GM12865 (cell line): ENCODE measurements at places on chromosomes 13 and 19.

DNA sequence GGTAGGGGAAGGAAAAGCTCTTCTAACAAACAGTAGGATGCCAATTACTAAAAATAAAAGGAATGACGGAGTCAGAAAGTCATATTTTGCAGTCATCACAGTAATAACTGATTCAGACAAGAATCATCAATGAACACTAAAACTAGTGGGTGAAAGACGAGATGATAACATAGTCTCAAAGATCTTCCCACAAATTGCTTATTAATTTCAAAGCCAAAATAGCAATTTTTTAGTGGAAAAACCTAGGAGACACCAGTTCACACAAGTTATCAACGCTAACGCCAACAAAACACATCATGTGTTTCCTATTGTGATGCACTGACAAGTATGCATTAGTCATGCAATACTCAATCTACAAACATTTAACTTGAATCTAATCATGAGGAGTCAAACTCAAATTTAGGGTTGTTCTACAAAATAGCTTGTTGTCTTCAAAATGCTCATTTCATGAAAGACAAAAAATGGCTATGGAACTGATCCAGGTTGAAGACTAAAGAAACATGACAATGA lies 18.6 kb downstream of the ZNF233 start:
- no peak for DNase-seq

GRCh38 chr19:51295382-51296126 lies 15.9 kb upstream of the IGLON5 start:
- no peak for DNase-seq

DNA sequence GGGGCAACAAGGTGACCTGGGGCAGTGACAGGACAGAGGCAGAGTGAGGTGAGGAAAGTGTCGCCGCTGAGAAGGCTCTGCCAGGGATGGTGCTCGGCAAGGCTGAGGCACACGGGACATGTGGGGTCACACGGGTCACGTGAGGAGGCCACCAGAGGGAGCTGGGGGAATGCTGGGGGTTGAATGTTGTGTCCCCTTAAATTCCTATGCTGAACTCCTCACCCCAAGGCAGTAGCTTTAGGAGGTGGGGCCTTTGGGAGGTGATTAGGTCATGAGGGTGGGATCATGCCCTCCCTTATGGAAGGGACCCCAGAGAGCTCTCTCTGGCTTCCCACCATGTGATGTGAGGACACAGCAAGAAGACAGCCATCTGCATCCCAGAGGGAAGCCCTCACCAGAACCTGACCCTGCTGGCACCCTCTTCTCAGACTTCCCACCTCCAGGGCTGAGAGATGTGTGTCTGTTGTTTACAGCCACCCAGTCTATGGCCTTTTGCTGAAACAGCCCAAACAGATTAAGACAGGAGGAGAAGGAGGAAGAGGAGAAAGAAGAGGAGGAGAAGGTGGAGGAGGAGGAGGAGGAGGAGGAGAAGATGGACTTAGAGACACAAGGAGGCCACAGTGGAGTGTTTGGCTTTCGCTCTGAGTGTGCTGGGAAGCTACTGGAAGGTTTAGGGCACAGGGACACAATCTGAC lies 35.4 kb downstream of the RFX2 start:
- DNase-seq, result no peak

DNA sequence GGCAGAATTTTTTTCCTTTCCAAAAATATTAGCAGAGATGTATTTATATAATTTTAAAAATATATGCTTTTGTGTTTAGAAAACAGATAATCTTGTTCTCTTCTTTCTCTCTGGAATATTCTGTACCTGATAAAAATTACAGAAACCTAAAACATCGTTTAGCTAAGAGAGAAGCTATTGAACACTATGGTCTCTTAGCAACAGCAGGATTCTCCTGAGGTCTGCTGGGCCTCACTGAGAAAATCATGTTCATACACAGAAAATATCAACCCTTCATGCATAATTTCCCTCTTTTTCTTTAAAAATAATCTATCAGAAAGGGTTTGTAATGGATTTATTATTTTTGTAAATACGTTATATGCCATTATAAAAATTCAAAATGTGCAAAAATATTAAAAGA lies 242.2 kb downstream of the DCLK1 start:
- DNase-seq, result no peak

DNA sequence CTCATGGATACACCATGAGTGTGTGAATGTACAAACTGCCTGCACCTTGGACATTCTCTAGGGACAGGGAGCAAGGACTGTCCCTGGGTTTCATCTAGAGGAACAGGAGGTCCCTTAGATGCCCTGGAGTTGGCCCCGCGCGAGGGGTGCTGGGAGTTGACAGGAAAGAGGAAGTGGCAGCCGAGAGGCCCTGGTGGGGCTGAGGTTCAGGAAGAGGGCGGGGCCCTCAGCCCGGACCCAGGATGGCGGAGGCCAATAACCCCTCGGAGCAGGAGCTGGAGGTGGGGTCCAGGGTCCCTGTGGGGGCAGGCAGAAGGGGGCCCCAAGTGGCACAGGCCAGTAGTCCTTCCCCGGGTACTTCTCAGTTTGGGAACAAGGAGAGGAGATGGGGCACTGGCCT lies 6.9 kb downstream of the PKN1 start:
- DNase-seq, result peak; percentile 88

DNA sequence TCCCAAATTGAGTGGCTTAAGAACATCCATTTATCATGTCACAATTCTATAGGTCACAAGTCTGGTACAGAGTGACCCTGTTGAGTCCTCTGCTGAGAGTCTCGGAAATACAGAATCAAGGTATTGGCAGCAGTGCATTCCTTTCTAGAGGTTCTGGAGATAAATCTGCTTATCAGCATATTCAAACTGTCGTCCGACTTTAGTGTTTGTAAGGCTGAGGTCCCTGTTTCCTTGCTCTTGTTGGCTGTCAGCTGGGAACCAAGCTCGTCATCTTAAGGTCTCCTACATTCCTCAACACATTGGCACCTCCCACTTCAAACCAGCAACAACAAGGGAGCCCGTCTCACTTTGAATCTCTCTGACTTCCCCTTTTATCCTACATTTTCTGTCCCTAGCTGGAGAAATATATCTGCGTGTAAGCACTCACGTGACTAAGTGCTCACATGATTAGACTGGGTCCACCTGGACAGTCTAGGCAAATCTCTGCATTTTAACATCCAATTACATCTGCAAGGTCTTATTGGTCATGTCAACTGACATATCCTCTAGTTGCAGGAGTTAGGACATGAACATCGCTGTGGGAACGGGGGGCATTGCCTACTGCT lies 886.8 kb downstream of the PCDH9 start:
- DNase-seq, result no peak

DNA sequence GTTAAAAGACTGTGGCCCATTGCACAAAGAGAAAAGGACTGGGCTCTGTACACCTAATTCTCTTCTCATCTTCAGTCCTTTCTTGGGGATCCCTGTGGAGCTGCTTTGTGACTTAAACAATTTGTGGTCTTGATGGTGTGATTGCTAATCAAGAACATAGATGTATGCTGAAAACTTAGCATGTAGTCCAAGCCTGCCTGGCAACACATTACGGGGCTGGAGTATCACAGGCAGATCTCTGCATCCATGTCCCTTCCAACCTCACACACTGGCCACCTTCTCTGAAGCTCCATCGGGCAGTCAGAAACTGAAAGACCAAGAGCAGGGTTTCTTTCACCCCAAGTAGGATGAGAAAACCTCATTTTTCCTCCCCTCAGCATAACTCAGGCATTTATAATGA lies 69.6 kb upstream of the ARGLU1 start:
- no peak for DNase-seq

DNA sequence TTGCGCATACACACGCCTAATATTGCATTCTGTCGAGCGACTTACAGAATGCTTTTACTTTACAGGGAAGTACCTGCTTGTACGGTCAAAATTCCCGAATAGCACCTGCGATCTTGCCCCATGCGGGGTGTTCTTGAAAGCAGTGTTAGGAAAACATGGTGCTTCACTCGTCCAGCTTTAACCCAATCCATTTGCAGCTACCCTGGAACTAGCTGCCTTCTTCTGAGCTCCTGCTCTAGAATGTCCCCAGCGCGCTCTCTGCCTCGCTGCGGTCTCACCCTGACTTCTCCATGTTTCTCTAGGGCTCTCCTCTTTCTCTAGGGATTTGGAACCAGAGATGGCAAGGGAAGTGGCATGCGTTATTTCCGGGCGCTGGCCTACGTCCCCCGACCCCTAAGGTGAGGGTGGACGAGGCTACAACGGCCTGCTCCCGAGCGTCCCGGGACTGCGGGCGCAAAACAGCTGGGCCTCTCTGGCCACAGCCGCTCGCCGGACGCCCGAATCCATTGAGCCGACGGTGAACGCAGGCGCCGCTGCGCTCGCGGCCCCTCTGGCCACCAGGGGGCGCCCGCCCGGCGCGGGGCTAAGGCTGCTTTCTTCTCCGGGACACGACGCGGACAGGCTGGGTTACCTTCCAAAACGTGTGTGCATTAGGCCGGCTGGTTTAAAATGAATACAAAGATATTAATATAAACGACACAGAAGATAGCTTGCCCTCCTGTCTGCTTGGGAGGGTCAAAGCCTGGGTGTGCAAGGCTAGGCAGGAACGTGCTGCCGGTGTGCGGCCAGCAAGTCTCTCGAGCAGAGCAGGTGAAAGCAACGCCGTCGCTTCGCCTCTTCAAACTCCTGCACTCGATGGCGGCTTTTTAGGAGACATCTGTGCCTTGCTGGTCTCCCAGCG lies 1.8 kb upstream of the SPRY2 start:
- DNase-seq, result peak; percentile 73

DNA sequence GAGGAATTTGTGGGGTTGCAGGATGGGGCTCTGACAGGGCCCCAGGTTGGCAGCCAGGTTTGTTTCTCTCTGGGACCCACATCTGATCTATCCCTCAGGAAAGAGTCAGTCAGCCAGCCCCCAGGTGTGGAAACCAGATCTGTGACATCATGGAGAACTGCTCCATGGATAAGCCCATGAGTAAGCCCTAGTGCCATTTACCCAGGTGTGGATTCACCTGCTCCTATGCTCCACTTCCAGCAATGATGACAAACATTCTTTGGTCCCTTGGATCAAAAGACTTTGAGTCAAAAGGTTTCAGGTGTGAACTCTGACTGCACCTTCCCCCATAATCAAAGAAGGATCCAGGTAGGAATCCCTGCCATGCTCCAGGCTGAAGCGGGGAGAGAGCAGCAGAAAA lies 26.9 kb upstream of the IGFL4 start:
- no peak for DNase-seq

DNA sequence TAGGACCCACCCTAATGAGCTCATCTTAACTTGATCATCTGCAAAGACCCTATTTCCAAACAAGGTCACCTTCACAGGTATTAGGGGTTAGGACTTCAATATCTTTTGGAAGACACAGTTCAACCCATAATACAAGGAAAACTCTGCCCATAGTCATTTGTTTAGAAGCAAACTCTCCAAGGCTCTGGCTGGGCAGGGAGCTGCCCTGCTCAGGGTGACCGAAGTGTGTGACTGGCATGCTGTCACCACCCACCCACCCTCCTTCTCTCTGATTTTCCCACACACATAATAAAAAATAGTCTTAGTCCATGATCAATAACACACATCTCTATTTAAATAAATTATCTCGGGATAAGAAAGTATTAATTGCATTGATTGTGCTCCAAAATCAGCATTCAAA lies 161.1 kb downstream of the KCTD15 start:
- DNase-seq, result no peak

GRCh38 chr13:19587635-19588300 lies 26.4 kb upstream of the TPTE2 start:
- DNase-seq, result peak; percentile 81

DNA sequence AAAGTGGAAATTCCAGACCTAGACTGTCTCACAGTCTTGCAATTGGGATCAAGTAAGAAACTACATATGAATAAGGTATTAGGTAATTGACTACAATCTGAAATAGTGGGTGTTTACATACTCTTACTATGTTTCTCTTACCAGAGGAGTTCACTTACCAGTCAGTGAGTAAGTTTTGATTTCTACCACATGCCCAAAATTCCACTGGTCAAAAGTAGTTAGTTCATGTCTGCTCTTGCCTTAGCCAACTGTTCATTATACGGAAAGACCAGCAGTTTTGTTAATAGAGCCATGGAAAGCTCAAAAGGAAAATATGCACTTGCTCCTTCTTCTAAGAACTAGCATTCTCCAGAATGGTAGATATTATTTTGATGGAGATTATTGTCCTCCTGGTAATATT lies 490.8 kb downstream of the RFC3 start:
- DNase-seq, result no peak

DNA sequence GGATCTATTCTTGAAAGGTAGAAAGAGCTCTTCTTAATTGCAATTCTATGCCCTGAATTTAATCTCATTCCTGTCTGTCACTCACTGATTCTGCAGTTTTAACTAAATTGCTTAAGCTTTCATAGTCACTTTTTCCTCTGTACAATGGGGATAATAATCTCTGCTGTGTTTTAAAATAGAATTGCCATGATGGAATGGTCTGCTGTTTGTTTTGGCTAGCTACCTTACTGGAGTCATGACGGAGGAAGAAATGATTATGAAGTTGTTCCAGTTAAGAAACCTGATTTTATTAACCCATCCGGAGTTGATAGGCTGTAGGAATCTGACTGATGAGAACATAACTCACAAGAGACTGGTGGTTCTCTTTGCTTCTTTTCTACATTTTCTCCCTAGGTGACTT lies 54.9 kb upstream of the ITM2B start:
- DNase-seq, result no peak

DNA sequence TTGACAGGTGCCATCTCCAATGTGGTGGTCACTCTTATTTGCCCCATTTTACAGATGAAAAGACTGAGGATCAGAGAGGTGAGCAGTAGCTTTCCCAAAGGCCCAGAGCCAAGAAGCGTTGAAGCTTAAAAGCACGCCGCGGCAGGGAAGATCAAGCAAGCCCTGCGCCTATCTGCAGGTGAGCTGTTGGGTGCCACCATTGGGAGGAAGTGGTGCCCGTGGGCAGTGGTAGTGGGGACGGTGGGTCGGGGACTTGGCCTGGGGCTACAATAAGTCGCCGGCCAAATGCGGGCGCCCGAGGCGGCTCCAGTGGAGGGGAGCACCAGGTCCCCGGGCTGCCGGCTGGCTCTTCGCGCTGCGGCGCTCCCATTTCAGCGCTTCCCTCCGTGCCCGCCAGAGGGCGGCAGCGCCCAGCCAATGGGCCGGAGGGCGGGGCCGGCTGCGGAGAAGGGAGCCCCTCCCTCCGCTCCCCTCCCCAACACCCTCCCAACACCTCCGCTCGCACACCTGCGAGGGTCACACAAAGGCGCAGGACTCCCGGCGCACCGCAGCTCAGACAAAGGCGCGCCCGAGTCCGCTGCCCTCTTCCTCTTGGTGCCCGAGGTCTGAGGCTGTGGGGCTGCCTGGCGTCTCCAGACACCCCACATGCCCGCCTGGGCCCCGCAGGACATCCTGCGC lies 744 bp upstream of the POU2F2 start:
- peak; percentile 85 for DNase-seq

GRCh38 chr19:12139269-12139668 lies 881 bp downstream of the ZNF20 start:
- DNase-seq, result no peak

GRCh38 chr19:2428321-2428690 lies 920 bp upstream of the TIMM13 start:
- DNase-seq, result no peak

- DNase-seq, result no peak
Observed at GRCh38 chr13:34310539-34310938, 492.6 kb downstream of the RFC3 start.

DNA sequence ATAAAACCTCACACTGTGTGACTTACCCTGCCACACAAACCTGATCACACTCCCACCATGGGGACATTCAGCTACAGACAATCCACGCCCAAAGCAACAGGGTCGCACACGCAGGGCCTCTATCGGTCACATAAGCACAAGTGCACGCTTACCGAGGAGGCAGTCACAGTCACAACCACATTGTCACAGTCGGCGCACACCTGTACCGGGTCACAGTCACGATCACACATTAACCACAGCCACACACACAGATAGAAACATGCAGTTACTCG lies 579 bp downstream of the ZNF566 start:
- peak; percentile 74 for DNase-seq

GRCh38 chr19:13803038-13803437 lies 7.8 kb downstream of the ZSWIM4 start:
- DNase-seq, result no peak
